AG04450 (cell line): ENCODE measurements at places on chromosomes 7 and 10. TPM values are rescaled to one million over a fixed set of nuclear protein-coding genes. Genes with fewer than 3 reads are reported as not detected.
A peak's percentile ranks its signal among the peaks of the same experiment; 100 is the strongest.

GRCh38 chr7:129698516-129699418, 87.2 kb downstream of the NRF1 start:
- DNase-seq, result no peak

DNA sequence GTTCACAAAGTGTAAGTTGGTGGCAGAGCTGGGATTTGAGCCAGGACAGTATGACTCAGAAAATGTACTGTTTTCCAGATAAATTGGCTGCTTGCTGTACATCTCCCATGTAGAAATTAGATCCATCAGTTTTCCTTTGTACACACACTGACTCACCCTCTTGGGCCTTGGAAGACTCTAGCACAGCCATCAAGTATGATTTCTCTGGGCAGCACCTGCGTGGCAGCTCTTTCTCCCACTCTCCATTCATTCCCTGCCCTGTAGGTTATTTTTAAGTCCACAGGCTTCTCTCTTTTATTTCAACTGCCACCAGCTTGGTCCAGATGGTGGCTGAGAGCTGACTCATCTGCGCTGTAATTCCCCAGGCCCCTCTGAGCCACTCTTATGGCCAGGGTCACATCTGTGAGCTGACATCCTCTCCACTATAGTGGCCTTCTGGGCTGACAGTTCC, 28.3 kb upstream of the SDK1 start:
- peak; percentile 92 for DNase-seq

The SPAM1 gene
- polyA plus RNA-seq, result not detected in 2 replicates

- no peak for DNase-seq
Observed at GRCh38 chr10:131177431-131178327, 133.8 kb downstream of the TCERG1L start.

- no peak for DNase-seq
Observed at GRCh38 chr7:43680736-43681135, 48.6 kb downstream of the COA1 start.

The AS3MT gene
- 4.0 and 6.7 TPM in 2 replicates for polyA plus RNA-seq

DNA sequence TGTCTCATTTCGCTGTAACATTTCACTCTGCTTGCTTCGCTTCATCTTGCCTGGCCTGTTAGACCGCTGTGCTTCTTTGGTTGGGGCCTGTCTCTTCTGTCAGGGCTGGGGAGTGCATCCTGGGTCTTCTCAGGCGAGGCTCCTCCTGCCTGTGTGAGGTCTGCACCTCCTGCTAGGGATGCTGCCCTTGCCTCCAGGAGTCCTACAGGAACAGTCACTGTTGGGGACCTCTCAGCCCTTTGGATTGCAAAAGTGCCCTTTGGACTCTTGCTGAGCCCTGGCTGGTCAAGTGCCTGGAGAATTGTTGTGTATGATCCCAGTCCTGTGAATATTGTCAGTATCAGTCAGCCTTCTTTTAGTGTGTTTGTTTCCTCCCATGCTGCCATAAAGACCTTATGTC, 84.1 kb downstream of the MDFIC start:
- no peak for DNase-seq

DNA sequence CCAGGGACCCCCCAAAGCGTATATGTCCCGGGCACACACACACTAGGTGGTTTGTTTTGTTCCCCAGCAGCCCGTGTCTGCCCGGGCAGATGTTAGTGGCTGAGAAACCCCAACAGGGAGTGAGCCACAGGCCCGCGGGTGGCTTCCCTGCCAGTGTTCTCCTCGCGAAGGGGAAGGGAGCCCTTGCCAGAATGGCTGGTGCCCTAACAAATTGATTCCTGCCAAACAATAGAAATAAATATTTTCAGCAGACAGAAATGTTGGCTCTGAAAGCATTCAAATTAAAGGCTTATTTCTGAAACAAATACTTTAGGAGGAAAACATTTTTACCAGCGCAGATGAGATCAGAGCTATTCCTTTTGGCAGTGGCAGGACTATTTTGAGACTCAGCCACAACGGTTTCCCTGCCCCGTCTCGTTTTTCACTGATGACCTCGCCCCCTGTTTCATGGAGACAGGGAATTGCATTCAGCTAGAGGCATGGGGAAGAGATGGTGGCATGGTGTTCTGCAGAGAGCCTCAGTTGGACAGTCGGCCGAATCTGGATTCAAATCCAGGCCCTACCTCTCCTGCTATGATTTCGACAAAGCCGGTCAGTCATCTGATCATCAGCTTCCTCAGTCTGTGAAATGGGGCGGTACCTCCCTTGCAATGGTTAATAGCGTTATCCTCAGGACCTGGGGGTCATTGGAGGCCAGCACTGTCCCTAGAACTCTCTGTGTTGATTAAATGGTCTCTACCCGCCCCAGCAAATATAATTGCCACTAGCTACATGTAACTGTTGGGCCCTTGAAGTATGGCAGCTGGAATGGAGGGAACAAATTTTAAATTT, 84.5 kb downstream of the CUX1 start:
- no peak for DNase-seq

- DNase-seq, result no peak
Observed at GRCh38 chr7:135993950-135994349, 16.8 kb upstream of the MTPN start.

The KIF11 gene
- polyA plus RNA-seq, result 5.2 and 7.6 TPM in 2 replicates

- DNase-seq, result no peak
Observed at GRCh38 chr10:86553639-86554038, 32.0 kb upstream of the WAPL start.

GRCh38 chr10:82574081-82574480, 699.1 kb downstream of the NRG3 start:
- DNase-seq, result no peak

The NRG3 gene
- not detected in 2 replicates for polyA plus RNA-seq

The ELN gene
- 2.1 and 2.8 TPM in 2 replicates for polyA plus RNA-seq

The SLC13A1 gene
- polyA plus RNA-seq, result not detected in 2 replicates

The PRXL2A gene
- polyA plus RNA-seq, result 3.9 and 5.2 TPM in 2 replicates

DNA sequence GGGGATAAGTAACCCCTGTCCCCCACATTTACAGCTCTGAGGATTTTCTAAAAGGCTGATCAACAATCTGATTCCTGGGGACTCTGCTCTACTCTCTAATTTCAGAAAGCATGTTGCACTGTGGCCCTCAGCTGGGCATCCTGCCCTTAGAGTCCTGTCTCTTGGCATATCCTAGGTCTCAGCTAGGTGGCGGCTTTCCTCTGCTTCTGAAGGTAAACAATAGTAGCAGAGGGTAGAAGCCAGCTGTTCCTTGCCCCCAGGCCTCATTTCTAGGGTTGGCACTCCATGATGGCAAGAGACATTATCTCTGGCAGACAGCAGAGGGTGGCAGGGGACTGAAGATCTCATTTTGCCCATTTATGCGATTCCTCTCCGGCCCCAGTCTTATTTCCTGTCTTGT, 77.0 kb downstream of the ADCYAP1R1 start:
- DNase-seq, result no peak

- DNase-seq, result no peak
Observed at GRCh38 chr10:88246675-88247074, 336.4 kb downstream of the RNLS start.

DNA sequence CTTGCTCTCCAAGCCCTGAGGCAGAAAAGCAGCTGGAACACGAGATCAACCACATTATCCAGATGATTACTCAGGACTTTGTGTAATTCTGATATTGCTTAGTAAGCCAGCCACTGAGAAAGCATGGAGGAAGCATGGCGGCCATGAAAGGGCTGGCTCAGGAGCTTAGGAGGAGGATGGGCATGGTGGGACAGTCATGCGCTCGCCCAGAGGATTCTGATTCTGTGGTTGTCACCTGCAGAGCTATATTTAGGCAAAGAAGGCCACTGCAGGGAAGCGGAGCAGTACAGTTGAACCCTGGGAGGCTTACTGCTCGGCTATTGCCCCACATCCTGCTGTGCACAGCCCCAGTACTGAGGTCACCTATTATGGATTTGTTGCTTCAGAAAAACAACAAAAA, 128.8 kb upstream of the DNAJB12 start:
- no peak for DNase-seq

- no peak for DNase-seq
Observed at GRCh38 chr7:88480896-88481295, 174.2 kb upstream of the STEAP4 start.

- no peak for DNase-seq
Observed at GRCh38 chr7:116675812-116676355, 3.9 kb downstream of the MET start.

The NUTM2E gene
- 0.07 and 0.09 TPM in 2 replicates for polyA plus RNA-seq

DNA sequence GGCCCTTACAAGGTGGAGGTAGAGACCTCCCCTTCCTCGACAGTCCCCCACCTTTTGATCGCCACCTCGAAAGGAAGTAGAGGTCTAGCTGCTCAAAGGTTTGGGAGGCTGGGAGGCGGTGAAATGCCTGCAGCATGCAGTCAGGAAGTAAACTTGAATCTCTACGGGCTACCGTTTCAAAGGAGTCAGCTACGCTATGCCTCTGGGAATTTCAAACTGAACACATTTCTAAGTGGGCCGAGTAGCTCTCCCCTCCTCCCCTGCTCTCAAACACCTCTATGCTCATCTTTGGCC, 68.0 kb downstream of the CXCL12 start:
- DNase-seq, result no peak

The C10orf53 gene
- not detected in 2 replicates for polyA plus RNA-seq

The HOXA6 gene
- 1.2 and 1.3 TPM in 2 replicates for polyA plus RNA-seq

GRCh38 chr10:110797416-110797815, 74.3 kb upstream of the PDCD4 start:
- DNase-seq, result no peak
